Pancreas (tissue), 10 donors: ENCODE measurements at places on chromosomes 7 and 10. TPM values are rescaled to one million over a fixed set of nuclear protein-coding genes. Genes with fewer than 3 reads are reported as not detected.

DNA sequence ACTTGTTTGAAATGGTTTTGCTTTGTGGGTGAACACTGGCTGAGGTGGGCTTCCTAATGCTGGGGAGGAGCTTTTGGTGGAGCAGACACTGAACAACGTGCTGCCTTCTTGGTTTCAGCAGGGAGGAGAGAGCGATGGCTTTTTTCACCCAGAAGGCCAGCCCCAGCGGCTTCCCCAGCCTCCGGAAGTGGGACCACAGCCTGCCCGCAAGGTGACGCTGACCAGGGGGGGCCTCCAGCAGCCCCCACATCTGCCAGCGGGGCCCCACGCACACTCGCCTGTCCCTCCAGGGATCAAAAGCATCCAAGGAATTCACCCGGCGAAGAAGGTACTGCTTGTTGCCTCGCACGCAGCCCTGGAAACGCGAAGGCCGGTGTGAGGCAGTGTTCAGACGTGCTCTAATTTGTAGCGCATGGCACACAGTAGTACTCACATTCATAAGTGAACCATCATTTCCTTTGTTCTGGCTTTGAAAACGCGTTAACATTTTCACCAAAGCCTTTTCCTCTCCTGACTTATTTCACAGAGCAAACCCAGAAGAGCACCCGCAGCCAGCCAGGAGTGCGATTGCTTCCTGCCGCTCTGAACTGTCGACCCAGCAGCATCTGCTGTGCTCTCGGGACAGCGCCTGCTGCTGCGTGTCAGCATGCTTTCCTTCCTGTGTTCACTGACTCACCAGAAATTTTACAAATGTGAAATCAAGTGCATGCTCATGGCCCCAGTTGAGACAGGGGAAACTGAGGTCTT is 48.4 kb downstream of the SHH start:
- peaks cover 3% of the 10 kb centered on the region for H3K4me1 ChIP-seq
- H3K36me3 ChIP-seq = peaks cover 46% of the 10 kb centered on the region
- H3K4me3 ChIP-seq = no peak overlapping the region
- no peak overlapping the region for H3K27ac ChIP-seq
- H3K27me3 ChIP-seq = no peaks in the 10 kb centered on the region

- no peaks in the 10 kb centered on the region for H3K36me3 ChIP-seq
- peaks cover 28% of the 10 kb centered on the region for H3K4me1 ChIP-seq
- H3K27ac ChIP-seq = no peak overlapping the region
- peak overlapping the region; percentile 23 for H3K4me3 ChIP-seq
Observed at GRCh38 chr7:155804431-155804831, 7.8 kb downstream of the SHH start.

Gene EBLN1
- not detected for total RNA-seq

Gene PON1
- total RNA-seq = not detected

Gene HACD1
- total RNA-seq = 2.0 TPM

Gene C7orf57
- total RNA-seq = not detected
